GM04504 (cell line): ENCODE measurements at places on chromosomes 11 and 22.

DNA sequence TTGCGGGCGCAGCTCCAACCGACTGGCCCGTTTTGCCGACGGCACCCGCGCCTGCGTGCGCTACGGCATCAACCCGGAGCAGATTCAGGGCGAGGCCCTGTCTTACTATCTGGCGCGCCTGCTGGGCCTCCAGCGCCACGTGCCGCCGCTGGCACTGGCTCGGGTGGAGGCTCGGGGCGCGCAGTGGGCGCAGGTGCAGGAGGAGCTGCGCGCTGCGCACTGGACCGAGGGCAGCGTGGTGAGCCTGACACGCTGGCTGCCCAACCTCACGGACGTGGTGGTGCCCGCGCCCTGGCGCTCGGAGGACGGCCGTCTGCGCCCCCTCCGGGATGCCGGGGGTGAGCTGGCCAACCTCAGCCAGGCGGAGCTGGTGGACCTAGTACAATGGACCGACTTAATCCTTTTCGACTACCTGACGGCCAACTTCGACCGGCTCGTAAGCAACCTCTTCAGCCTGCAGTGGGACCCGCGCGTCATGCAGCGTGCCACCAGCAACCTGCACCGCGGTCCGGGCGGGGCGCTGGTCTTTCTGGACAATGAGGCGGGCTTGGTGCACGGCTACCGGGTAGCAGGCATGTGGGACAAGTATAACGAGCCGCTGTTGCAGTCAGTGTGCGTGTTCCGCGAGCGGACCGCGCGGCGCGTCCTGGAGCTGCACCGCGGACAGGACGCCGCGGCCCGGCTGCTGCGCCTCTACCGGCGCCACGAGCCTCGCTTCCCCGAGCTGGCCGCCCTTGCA lies 1.0 kb downstream of the FJX1 start:
- DNase-seq: no peak

- no peak for DNase-seq
Observed at GRCh38 chr11:101046947-101047346, 82.7 kb downstream of the PGR start.

DNA sequence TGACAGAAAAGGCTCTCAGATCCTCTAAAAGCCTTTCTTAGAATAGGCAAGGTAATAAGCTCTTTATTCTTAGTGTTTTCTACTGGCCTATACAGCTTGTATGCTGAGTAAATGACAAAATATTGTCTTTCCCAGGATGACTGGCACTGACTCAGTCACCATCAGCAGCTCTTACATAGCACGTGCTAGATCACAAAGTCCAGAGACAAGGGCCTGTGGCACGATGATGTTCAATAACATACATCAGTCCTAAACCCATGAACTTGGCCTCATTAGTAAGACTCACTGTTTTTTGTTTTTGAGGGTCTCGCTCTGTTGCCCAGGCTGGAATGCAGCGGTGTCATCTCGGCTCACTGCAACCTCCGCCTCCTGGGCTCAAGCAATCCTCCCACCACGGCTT lies 42.7 kb downstream of the CELF1 start:
- no peak for DNase-seq

DNA sequence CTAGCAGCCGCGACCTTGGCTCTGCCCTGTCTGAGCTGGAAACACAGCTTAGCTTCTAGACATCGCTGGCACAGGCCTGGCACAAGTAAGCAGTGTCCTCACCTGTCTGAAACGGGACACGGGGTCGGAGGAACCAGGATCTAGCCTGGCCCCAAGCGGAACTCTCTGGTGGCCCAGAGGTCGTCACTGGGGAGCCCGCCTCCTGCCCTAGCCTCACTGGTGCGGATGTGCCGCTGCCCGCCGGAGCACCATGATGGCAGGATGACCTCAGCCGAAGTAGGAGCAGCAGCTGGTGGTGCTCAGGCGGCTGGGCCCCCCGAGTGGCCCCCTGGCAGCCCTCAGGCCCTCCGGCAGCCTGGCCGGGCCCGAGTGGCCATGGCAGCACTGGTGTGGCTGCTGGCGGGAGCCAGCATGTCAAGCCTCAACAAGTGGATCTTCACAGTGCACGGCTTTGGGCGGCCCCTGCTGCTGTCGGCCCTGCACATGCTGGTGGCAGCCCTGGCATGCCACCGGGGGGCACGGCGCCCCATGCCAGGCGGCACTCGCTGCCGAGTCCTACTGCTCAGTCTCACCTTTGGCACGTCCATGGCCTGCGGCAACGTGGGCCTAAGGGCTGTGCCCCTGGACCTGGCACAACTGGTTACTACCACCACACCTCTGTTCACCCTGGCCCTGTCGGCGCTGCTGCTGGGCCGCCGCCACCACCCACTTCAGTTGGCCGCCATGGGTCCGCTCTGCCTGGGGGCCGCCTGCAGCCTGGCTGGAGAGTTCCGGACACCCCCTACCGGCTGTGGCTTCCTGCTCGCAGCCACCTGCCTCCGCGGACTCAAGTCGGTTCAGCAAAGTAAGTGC lies 871 bp downstream of the SLC35E4 start:
- DNase-seq: no peak

DNA sequence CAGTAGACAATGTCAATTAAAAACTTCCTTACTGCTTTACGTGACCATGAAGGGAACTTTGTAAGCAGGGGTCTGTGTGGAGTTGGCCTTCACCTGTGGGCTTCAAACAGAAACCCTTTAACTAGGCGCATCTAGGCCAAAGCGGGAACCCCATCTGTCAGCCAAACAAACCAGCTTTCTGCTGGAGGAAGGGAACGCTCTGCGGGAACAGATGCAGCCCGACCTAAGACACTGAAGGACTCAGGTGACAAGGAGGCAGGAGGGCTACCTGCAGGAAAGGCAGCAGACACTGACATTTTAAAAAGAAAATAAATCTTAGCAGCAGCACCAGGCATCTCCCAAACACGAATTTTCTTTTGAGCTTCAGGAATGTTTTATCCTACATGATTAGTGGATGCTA lies 78.4 kb downstream of the CADM1 start:
- DNase-seq: no peak

DNA sequence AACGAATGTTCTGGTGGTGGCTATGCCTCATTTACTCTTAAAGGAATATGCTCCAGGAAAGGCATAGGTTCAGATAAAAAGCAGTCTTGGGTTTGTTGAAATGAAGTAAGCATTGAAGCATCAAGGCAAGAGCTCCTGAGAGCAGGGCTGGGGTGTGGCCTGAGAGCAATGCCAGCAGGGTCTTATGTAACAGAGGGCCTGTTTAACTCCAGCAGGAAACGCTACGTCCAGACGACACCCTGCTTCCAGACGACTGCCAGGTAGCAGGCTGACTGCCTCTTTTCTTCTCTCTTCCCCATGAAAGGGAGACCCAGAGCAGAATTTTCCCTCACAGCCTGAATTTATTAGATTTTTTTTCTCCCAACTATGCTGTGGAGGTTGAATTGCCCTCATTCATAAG lies 127.2 kb upstream of the SLC5A12 start:
- DNase-seq: no peak

- DNase-seq: no peak
Observed at GRCh38 chr11:123188508-123189165, 6.4 kb downstream of the CLMP start.

- DNase-seq: no peak
Observed at GRCh38 chr22:20423906-20424551, 13.6 kb downstream of the SCARF2 start.

- DNase-seq: no peak
Observed at GRCh38 chr22:19802894-19803735, 42.5 kb downstream of the TBX1 start.

GRCh38 chr11:129747071-129747470 lies 68.6 kb upstream of the TMEM45B start:
- no peak for DNase-seq

DNA sequence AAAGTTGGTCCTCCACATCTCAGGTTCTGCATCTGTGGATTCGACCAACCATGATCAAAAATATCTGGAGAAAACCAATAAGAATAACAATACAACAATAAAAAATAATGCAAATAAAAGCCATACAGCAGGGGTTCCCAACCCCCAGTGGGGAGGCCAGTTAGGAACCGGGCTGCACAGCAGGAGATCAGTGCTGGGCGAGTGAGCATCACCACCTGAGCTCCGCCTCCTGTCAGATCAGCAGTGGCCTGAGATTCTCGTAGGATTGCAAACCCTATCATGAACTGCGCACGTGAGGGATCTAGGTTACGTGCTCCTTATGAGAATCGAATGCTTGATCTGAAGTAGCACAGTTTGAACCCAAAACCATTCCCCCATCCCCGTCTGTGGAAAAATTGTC lies 25.4 kb upstream of the MYO18B start:
- DNase-seq: no peak

DNA sequence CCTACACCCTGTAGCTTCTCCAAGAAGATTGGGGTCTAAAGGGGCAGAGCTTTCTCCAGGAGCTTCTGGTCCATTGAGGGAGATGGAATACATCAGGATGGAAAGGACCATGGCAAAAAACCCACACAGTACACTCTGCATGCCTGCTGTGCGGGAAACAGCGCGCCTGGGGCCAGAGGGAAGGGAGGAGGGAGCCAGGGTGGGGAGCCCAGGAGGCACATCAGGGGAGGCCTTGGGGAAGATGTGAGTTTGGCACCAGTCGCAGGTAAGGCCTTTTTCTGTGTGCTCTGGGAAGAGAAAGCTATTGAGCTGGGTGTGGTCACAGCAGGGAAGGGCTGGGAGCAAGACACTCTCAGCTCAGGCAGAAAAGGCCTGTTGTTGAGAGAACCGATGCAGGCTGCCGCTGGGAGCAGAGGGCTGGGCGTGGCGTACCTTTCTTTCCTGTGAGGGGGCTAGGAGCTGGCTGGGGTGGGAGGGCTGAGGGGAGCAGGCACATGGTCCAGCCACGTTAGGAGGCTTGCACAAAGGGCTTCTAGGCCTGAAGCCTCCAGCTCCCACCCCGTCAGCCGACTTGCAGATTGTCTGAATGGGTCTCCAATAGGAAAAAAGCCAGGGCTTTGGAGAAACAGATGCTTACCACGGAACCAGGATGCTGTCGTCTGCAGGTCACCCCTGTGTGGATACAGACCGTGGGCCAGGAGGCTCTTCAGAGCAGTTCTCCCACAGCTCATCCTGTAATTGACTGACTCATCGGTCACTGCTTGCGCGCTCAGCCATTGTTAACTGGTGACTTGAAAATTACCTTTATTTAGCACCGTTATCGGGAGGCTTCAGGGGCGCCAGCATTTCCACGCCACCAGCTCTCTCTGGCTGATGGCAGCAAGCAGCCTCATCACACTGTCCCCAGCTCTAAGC lies 237.3 kb downstream of the ST3GAL4 start:
- DNase-seq: no peak

DNA sequence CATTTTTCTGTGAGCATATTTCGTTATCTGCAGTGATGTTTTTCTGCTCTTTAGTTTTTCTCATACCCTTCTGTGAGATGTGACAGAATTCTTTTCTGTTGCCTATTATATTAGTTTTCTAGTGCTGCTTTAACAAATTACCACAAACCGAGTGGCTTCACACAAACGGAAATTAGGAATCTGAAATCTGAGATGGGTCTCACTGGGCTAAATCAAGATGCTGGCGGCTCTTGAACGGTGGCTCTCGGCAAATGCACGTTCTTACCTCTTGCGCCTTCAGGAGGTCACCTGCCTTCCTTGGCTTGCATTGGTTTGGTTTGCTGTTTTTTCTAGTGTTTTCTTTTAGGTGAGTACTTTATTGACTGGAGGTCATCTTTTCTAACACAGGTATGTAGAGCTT lies 13.0 kb downstream of the ZBED4 start:
- no peak for DNase-seq

DNA sequence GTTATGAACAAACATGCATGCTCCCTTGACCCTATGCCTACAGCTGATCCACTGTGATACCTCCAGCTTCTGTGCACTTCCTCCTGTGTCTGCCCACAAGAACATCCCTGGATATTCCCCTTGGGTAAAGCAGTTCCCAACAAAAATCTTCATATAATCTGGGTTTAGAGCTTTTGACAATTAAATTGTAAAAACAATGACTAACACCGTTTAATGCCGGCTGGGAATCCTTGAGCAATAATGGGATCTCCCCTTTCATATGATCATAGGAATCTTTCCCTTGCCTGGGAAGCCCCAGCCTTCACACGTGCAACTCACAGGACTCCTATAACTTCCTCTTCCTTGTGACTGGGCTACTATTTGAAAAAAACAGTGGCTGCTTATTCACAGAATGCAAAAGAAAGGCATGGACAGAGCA lies 6.3 kb upstream of the ZC3H12C start:
- peak; percentile 65 for DNase-seq

- no peak for DNase-seq
Observed at GRCh38 chr11:122696662-122697061, 41.1 kb downstream of the UBASH3B start.

- DNase-seq: no peak
Observed at GRCh38 chr11:124415356-124415923, 9.2 kb downstream of the OR8B4 start.

DNA sequence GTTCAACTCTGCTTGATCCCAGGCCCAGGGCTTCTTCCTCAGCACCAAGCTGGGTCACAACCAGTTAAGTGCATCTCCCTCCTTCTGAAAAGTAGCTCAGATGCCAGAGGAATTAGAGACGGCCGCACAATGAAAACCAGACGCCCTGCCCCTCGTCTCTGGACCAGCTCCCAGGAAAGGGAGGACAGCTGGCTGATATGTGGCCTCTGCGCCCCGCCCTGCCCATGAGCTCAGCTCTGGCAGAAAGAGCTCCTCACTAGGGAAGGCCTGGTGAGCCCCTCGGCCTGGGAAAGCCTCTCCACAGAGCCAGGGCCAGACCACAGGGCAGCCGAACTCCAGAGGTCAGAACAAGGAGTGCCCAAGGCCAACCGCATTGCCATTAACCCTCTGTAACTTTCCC lies 18.1 kb upstream of the SCGB1A1 start:
- peak; percentile 91 for DNase-seq

GRCh38 chr22:22812031-22812905 lies 75.3 kb upstream of the IGLL5 start:
- no peak for DNase-seq

- no peak for DNase-seq
Observed at GRCh38 chr11:122024278-122024677, 91.7 kb downstream of the BLID start.

- DNase-seq: peak; percentile 59
Observed at GRCh38 chr11:2314525-2315394, 12.9 kb downstream of the TSPAN32 start.

GRCh38 chr11:112778877-112779266 lies 182.3 kb upstream of the NCAM1 start:
- no peak for DNase-seq

DNA sequence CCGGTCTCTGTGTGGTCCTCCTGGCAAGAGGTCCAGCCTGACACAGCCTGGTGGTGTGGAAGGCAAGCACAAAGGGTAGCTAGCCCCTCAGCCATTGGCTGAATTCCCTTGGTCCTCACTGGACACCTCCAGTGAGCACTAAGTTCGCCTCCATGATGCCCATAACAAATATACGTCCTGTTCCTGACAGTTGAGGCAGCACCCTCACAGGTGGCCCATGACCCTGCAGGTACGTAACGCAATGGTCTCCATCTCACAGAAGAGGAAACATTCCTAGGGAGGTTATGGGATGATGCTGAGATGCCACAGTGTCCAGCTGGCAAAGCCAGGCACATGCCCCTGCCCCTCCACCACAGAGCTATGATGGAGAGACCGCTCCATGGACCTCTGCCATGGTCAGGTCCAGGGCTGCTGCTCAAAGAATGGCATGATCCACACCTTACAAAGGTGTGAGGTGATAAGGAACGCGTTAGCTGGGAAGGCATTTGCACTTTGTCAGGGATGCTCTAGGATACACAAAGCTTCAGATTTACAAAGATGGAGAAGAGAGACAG lies 1.4 kb upstream of the GNAZ start:
- DNase-seq: no peak

- DNase-seq: no peak
Observed at GRCh38 chr22:50612528-50613221, 12.1 kb downstream of the MAPK8IP2 start.
